ENCODE measurements at places on chromosomes 5 and 9. TPM values are rescaled to one million over a fixed set of nuclear protein-coding genes. Genes with fewer than 3 reads are reported as not detected.
A peak's percentile ranks its signal among the peaks of the same experiment; 100 is the strongest.

ZFP2 gene
- 2.3 TPM for total RNA-seq

REEP5 gene
- 48.5 TPM for total RNA-seq

FAM163B gene
- not detected for total RNA-seq

RBM18 gene
- 5.2 TPM for total RNA-seq

EGFLAM gene
- total RNA-seq = 2.2 TPM

LCN12 gene
- 2.9 TPM for total RNA-seq

RNF208 gene
- 6.3 TPM for total RNA-seq

FAM153A gene
- 31.4 TPM for total RNA-seq

SLC34A1 gene
- total RNA-seq = not detected

BAAT gene
- total RNA-seq = not detected

PCDHGB3 gene
- total RNA-seq = 2.3 TPM

PTPRD gene
- total RNA-seq = 9.2 TPM

PCDHGA9 gene
- 4.3 TPM for total RNA-seq

ASPN gene
- 5.8 TPM for total RNA-seq

TAS2R1 gene
- not detected for total RNA-seq

CRHBP gene
- 0.81 TPM for total RNA-seq

DNA sequence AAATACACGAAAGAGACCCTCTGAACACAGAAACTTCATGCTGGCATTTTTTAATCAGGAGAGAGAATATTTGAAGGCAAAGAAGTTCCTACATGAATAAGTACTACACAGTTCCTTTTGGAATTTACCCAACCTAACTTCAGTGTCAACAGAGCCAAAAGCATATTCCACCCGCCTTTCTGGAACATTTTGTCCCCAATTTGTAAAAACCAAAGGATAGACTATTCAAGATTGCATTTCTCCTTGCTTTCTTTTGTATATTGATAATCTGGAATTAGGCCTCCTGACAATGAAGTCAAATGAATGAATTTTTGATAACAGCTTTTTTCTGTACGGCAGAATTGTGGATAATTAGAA is 39.4 kb upstream of the TRAF1 start:
- no peaks in the 10 kb centered on the region for H3K27me3 ChIP-seq
- H3K27ac ChIP-seq = peak overlapping the region; percentile 17
- H3K36me3 ChIP-seq = peaks cover 5% of the 10 kb centered on the region

- no peak for DNase-seq
- H3K4me3 ChIP-seq = peak overlapping the region; percentile 70
- peaks cover 39% of the 10 kb centered on the region for H3K36me3 ChIP-seq
- no peaks in the 10 kb centered on the region for H3K27me3 ChIP-seq
Measured at GRCh38 chr5:91379246-91379913, 3.7 kb downstream of the ARRDC3 start.

DNA sequence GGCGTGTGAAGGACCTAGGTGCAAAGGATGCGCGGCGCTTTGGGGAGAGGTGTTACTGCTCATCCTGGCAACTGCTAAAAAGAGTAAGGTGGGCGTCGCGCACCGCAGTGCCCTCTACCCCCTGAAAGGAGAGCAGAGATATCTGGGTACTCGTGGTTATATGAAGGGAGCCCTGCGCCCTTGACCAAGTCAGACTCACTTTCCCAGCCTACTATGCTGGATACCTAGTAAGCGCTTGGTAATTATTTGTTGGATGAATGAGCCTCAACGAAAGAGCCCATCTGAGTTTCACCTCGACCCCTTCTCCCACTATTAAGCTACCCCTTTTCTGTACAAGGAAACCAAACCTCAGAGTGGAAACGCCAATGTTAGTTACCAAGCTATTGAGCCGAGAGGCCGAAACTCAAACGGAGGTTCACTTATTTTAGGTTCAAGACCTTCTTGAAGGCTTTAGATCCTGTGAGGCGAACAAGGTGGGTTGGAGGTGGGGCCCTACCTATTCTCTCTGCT is 8.0 kb downstream of the LHX6 start:
- H3K4me1 ChIP-seq = peaks cover 19% of the 10 kb centered on the region
- H3K4me3 ChIP-seq = no peak overlapping the region
- H3K36me3 ChIP-seq = no peaks in the 10 kb centered on the region
- peaks cover 28% of the 10 kb centered on the region for H3K27me3 ChIP-seq
- H3K27ac ChIP-seq = no peak overlapping the region
- no peak for DNase-seq

DNA sequence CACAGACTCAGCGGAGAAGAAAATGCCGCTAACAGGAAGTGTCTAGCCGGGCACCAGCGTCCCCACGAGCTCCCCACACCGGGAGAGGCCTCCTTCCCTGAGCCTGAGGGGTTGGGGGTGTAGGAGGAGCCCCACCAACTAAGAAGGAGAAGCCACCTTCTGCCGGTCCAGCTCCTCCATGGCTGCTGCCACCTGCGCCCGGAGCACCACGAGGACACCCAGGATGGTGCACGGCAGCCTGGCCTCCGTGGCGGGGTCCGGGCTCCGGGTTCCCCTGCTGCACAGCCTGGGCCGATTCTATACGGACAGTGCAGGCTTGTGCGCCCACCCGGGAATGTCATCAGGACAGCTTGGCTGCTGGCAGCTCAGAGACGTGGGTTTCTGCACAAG is 297 bp downstream of the LCN8 start:
- no peak overlapping the region for H3K4me3 ChIP-seq
- H3K4me1 ChIP-seq = no peaks in the 10 kb centered on the region
- H3K27me3 ChIP-seq = no peaks in the 10 kb centered on the region

- H3K27ac ChIP-seq = peak overlapping the region; percentile 65
- H3K36me3 ChIP-seq = peaks cover 15% of the 10 kb centered on the region
- H3K4me3 ChIP-seq = no peak overlapping the region
- H3K4me1 ChIP-seq = peaks cover 81% of the 10 kb centered on the region
Measured at GRCh38 chr9:136053757-136054142, 41.3 kb downstream of the NACC2 start.

- no peaks in the 10 kb centered on the region for H3K4me1 ChIP-seq
- no peak for DNase-seq
- no peaks in the 10 kb centered on the region for H3K27me3 ChIP-seq
- H3K27ac ChIP-seq = no peak overlapping the region
- no peaks in the 10 kb centered on the region for H3K36me3 ChIP-seq
Measured at GRCh38 chr9:93869088-93869487, 86.1 kb downstream of the BARX1 start.

DNA sequence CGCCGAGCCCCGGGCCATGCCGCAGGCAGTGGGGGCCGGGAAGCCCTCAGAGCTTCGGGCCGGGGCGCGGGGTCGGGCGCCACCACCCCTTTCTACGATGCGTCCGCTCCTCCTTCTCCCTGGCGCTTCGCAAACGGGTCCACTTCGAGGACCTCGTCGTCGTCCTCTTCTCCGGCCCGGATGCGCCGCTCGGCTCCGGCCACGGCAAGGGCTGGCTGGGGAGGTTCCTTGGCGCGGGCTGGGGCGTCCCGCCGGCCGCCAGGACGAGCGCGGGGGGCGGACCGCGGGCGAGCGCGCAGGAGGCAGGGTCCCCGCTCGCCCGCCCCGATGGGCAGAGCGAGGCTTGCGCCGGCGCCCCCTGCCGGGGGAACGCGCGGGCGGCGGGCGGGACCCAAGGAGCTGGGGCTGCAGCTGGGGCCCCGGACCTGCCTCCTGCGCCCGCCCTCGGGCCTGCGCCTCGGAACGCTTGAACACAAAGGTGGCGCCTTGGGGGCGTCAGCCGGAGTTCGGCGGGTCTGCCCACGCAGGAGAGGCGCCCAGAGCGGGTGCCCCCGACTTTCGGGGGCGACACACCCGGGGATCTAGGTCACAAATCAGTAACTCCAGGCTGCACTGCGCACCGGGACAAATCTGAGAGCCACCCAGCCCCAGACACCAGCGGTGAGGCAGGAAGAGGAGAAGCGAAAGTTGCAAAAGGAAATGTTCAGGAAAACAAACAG is at the start of gene ROR2:
Gene ROR2, minus strand, starts transcription at position 283 of the 719 bp plus-strand sequence.
- DNase-seq = peak; percentile 32
- H3K4me1 ChIP-seq = peaks cover 20% of the 10 kb centered on the region
- H3K4me3 ChIP-seq = peak within 1 kb of the TSS; percentile 45
- no peaks in the 10 kb centered on the region for H3K36me3 ChIP-seq
- H3K27me3 ChIP-seq = peaks cover 27% of the 10 kb centered on the region
- H3K27ac ChIP-seq = peak within 1 kb of the TSS; percentile 74

- peaks cover 5% of the 10 kb centered on the region for H3K36me3 ChIP-seq
- H3K4me1 ChIP-seq = no peaks in the 10 kb centered on the region
- no peaks in the 10 kb centered on the region for H3K27me3 ChIP-seq
- H3K4me3 ChIP-seq = no peak overlapping the region
- no peak for DNase-seq
- no peak overlapping the region for H3K27ac ChIP-seq
Measured at GRCh38 chr5:157799578-157799977, 56.1 kb downstream of the LSM11 start.

- H3K27me3 ChIP-seq = no peaks in the 10 kb centered on the region
- no peaks in the 10 kb centered on the region for H3K4me1 ChIP-seq
- no peak overlapping the region for H3K4me3 ChIP-seq
- H3K27ac ChIP-seq = no peak overlapping the region
- DNase-seq = no peak
- H3K36me3 ChIP-seq = no peaks in the 10 kb centered on the region
Measured at GRCh38 chr9:1659363-1659690, 355.8 kb upstream of the SMARCA2 start.

DNA sequence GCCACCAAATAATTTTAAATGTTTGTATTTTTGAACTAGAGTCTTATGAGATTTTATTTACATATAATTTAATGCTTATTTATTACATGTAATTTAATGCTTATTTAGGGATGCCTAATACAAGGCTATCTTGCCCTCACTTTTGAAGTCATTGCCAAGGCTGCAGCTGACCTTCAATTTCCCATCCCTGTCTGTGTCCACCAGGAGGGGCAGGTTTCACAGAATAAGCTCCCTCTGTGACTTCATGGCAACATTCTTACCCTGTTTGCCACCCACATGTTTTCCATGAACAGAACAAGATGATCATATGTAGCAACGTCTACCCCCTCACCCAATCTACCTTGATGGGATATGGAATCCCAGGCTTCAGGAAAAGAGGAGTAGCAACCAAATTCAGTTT is 27.0 kb downstream of the C5 start:
- DNase-seq = no peak
- H3K36me3 ChIP-seq = no peaks in the 10 kb centered on the region
- H3K4me1 ChIP-seq = no peaks in the 10 kb centered on the region
- H3K27ac ChIP-seq = no peak overlapping the region
- H3K27me3 ChIP-seq = no peaks in the 10 kb centered on the region

DNA sequence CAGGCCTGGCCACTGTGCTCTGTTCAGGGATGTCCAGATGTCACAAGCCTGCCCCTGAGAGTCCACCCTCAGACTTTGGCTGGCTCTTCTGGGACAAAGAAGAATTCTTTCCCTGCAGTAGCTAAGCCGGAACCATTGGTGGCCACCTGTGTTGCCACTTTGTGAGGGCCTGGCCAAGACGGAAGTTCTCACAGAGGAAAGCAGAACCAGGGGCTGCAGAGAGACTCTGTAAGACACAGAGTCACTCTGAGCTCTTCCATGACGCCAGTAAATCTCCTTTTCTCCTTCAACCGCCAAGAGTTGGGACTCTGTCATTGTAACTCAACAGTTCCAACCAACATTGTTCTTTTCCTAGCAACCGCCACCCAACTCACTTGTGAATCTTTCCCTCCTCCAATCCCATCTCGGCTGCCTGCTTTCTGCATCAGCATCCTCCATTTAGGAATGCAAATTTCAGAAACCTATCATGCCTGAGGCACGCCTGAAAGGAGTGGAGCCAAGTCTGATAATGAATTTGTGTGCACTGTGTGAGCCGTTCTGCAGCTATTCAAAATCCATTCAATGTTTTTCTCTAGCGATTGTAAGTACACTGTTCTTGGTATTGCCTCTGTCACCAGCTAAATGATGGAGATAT is 37.8 kb upstream of the ATP6V1G1 start:
- DNase-seq = no peak
- H3K27ac ChIP-seq = no peak overlapping the region
- H3K4me1 ChIP-seq = no peaks in the 10 kb centered on the region

DNA sequence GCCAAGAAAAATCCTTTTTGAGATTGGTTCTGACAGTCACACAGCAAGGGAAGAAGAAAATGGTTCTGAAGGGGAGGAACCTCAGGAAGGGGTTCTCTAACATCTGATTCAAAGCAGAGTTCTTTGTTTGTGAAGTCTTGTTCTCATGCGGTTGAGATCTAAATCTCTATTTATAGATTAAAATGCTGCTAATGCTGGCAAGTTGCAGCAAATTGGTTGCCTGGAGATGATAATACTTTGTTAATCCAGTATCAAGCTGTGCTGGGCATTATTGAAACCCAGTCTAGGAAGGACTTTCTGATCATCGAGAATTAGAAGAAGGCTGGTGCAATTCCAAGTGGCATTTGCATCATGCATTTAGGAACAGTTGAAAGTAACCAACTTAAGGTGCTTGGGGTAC is 34.0 kb upstream of the SLC28A3 start:
- H3K27ac ChIP-seq = no peak overlapping the region
- H3K4me1 ChIP-seq = peaks cover 12% of the 10 kb centered on the region
- DNase-seq = no peak

DNA sequence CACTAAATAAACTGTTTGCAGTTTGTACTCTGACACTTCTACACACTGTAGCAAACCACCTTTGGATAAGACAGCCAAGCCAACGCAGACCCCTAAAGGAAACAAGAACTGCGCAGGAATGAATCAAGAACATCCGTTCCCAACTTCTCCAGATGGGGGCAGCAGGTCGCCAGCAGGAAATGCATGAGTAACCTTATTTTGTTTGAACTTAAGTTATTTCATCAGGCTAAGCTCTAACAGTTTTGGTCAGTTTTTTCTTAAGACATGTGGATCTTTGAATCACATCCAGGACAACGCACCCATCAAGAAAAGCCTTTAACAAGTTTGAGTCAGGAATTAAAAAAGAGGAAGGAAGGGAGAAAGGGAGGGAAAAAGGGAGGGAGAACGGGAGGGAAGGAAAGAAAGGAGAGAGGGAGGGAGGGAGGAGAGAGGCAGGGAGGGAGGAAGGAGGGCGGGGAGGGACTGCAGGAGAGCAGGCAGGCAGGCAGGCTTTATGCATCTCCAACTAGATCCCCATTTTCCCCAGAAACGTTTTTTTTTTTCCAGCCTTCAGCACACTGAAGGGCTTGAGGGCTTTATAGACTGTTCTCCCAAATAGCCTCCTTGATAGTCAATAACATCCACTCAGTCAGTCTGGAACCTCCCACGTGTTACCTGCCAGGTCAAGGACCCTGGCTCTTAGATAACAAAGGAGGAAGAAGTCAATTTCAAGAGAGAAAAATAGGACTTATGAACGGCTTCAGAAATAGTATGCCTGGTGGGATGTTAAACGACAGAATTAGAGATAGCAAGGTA is 22.2 kb downstream of the BHMT start:
- H3K27me3 ChIP-seq = no peaks in the 10 kb centered on the region
- peak; percentile 46 for DNase-seq
- H3K27ac ChIP-seq = no peak overlapping the region
- H3K4me1 ChIP-seq = peaks cover 12% of the 10 kb centered on the region

DNA sequence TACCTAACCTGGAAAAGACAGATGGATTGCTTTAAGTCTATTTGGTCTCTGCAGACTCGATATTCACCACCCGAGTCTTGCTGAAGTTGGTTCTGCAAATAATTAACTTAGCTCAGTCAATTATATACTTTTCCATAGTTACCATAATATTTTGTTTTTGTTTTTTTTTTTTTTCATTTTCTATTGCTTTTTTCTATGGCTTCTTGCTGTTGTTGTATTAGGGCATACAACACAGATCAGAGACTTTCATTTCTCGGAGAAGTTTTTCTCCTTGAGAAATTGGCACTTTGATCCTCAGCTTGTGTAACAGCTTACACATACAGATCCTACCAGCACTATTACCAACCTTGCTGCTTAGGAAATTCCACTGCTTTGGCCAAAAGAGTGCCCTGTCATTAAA is 88.0 kb downstream of the GPR21 start:
- no peaks in the 10 kb centered on the region for H3K36me3 ChIP-seq
- no peak for DNase-seq

- H3K36me3 ChIP-seq = no peaks in the 10 kb centered on the region
- no peak overlapping the region for H3K4me3 ChIP-seq
- DNase-seq = no peak
- H3K4me1 ChIP-seq = peaks cover 25% of the 10 kb centered on the region
- no peak overlapping the region for H3K27ac ChIP-seq
Measured at GRCh38 chr9:93475108-93475507, 21.7 kb upstream of the FAM120AOS start.

Data from upper lobe of left lung (tissue), 6 donors.